ENCODE measurements at places on chromosomes 7 and 10.

DNA sequence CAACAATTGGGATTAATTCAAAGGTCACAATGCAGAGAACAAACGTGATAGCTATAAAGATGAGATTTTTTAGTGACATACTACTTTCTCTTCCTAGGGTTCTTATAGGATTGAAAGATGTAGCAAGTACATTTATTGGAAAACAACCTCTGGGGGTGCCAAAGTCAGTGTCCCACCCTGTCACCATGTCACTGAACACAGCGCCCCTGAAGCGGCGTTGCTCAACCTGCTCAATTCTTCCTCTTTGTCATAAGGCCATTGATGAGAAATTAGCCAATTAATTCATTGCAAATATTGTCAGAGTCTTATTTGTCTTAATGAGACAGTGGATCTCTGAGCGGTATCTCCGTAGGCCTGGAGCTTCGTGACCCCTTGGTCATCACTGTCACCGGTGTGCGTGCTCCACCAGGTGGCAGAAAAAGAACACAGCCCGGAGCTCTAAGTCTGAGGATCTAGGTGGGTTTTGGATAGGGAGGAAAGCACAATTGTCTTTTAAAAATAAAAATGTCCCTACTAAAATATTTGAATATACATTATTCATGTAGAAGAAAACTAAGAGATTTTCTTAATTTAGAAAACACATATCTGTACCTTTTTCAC, 362.6 kb downstream of the PAXIP1 start:
- DNase-seq, result no peak

- no peak for DNase-seq
These were observed 153.4 kb downstream of the CAMK1D start for GRCh38 chr10:12502526-12503274.

DNA sequence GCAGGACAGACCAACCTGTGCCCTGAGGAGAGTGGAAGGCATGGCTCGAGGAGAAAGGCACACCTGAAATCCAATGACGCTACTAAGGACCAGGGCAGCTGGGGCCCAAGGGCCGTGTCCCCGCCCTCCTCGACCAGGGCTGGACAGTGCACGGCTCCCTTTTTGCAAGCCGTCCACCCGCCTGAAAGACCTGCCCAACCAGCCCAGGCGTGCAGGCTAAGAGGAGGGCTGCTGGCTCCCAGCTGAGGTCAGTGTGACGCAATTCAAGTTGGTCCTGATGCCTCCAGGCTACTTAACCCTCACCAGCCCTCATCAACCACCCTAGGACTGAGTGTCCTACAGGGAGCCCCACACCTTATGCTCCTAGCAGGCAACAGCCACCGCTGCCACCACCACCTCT, 69.3 kb downstream of the DLG5 start:
- DNase-seq, result no peak

GRCh38 chr7:40921589-40922315, 781.1 kb downstream of the INHBA start:
- no peak for DNase-seq

GRCh38 chr7:115229401-115230105, 307.7 kb downstream of the MDFIC start:
- no peak for DNase-seq

GRCh38 chr10:75209086-75209920, 1.3 kb upstream of the VDAC2 start:
- peak; percentile 31 for DNase-seq

GRCh38 chr10:52347327-52347667, 33.2 kb downstream of the DKK1 start:
- no peak for DNase-seq

DNA sequence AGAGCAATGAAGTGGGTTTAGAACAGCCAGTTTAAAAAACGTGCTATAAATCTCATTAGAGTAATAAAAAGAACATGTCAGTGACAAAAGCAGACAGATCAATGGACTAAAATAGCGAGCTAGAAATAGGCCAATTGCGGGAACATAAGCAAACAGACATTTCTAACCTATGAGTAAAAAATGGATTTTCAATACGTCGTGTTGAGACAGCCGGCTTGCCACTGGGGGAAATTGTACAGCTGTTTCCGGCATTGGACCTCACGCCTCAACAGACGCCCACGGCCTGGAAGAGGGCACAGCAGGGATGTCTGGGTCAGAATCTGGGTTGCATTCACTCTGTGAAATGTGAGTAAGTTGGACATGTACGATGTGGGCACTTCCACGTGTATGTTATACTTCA, 92.9 kb downstream of the SVOPL start:
- peak; percentile 44 for DNase-seq

DNA sequence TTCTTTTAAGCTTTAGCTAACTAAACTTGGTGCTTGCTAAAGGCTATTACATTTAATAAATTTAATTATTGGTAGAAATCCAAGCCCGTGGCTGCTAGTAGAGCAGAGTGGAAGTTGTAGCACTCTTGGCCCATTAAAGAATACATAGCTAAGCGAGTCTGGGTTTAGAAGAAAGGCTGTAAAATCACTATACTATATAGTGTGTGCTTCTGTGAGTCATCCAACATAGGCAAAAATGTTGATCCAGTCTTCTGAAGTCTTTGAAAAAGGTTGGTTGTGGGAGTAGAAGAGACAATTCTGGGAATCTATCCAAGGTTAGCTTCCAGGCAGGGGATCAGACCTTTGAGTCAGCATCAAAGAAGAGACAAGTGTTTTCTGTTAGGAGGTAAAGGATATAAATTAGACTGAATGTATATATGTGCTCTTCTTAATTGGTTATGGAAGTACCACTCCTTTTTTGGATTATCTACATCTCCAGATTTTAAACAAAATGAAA, 664.2 kb downstream of the NXPH1 start:
- DNase-seq, result no peak
